Left ventricle myocardium superior (tissue), 1 donor: ENCODE measurements at places on chromosomes 6 and 20. TPM values are rescaled to one million over a fixed set of nuclear protein-coding genes. Genes with fewer than 3 reads are reported as not detected.

Gene CD109
- 7.6 TPM for total RNA-seq

Gene ABHD16B
- not detected for total RNA-seq

Gene BCAS4
- total RNA-seq = 3.2 TPM

Gene MTCH1
- total RNA-seq = 216 TPM

Gene VPS52
- 32.7 TPM for total RNA-seq

Gene CUL9
- 10.9 TPM for total RNA-seq

Gene FAM217A
- not detected for total RNA-seq

Gene TTK
- total RNA-seq = 0.32 TPM

Gene SNAI1
- 0.82 TPM for total RNA-seq

Gene MMP24
- 0.45 TPM for total RNA-seq

Gene SPTLC3
- total RNA-seq = 5.4 TPM

Gene OR2B2
- not detected for total RNA-seq

Gene AP5S1
- 10.2 TPM for total RNA-seq

Gene AGER
- 3.0 TPM for total RNA-seq

Gene TP53INP2
- 146 TPM for total RNA-seq

Gene HRH3
- not detected for total RNA-seq

Gene TNNC2
- total RNA-seq = not detected

Gene FNDC1
- 1.9 TPM for total RNA-seq

Gene GPX5
- not detected for total RNA-seq

Gene FILIP1
- 156 TPM for total RNA-seq

Gene NCOA6
- total RNA-seq = 17.1 TPM

Gene BEND6
- total RNA-seq = 0.35 TPM

Gene FNDC11
- 0.15 TPM for total RNA-seq

Gene LINC00237
- total RNA-seq = not detected

Gene SULF2
- 35.1 TPM for total RNA-seq

Gene SNAP25
- total RNA-seq = 0.67 TPM

Gene DDX43
- 0.52 TPM for total RNA-seq

Gene MUCL3
- total RNA-seq = not detected

Gene GATA5
- total RNA-seq = 18.1 TPM

Gene ALDH5A1
- 31.2 TPM for total RNA-seq

Gene BCL2L1
- total RNA-seq = 54.8 TPM

Gene HLA-DQA2
- total RNA-seq = 2.7 TPM

Gene HLA-F
- 32.3 TPM for total RNA-seq

Gene RAET1L
- total RNA-seq = not detected

Gene BAG2
- 14.8 TPM for total RNA-seq

Gene TCP11
- not detected for total RNA-seq

Gene HLA-DRB5
- total RNA-seq = 19.5 TPM

Gene DYNLT2
- total RNA-seq = 0.62 TPM

Gene CFAP61
- total RNA-seq = 23.8 TPM

Gene SLC44A4
- not detected for total RNA-seq

Gene COL9A1
- not detected for total RNA-seq

Gene FOXP4
- total RNA-seq = 16.8 TPM

Gene DSP
- total RNA-seq = 314 TPM

Gene CRIP3
- total RNA-seq = 6.6 TPM
